Activated T-helper 2 cell treated with anti-CD3 and anti-CD28 coated beads, Interferon-gamma antibody, Interleukin-2, Interleukin-4, amounts not matched to agents 10 μg/mL and 5 μg/mL and 100 μg/mL, durations not matched to agents 14 hours and 24 hours and 36 hours (primary cell): ENCODE measurements at places on chromosomes 3 and 15. TPM values are rescaled to one million over a fixed set of nuclear protein-coding genes. Genes with fewer than 3 reads are reported as not detected.
A peak's percentile ranks its signal among the peaks of the same experiment; 100 is the strongest.

The ADGRG7 gene
- not detected in 2 replicates for total RNA-seq

GRCh38 chr3:47556351-47556750 is 22.3 kb downstream of the CSPG5 start:
- no peak overlapping the region for H3K4me3 ChIP-seq
- no peaks in the 10 kb centered on the region for H3K4me1 ChIP-seq
- no peaks in the 10 kb centered on the region for H3K36me3 ChIP-seq
- no peak overlapping the region for H3K27ac ChIP-seq
- no peak for DNase-seq

DNA sequence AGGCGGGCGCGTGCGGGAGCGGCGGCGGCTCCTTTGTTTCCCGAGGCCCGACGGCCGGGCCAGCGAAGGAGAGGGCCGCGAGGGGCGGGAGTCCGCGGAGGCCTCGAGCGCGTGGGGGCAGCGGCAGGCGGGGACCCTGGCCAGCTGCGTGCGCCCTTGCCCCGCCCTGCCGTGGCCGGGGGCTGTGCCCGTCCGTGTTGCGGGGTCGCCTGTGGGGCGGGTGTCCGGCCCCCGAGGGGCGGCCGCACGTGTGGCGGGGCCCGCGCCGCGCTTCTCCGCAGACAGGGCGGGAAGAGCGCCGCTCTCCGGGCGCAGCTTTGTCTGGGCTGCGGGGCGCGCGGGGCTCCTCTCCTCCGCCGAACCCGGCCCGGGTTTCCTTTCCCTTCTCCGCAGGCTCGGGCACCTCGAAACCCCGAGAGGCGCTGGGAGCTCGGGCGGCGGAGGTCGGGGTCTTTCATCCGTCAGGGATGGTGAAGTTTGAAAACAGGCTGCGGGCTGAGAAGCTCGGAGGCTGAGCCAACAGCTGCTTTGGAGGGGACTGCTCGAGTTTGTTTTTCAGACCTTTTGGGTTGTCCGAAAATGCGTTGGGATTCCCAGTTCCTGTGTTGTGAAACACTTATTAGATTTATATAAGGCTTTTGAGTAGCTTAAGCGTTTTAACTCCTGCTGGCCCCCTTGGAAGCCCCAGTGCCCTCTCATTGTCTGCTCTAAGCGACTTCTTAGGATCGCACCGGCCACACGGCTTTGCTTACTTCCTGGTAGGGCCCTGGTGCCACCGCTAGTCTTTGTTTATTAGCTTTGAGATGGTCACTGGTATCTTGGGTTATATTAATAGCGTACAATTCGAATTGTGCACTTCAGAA is 817 bp downstream of the USP3 start:
- H3K36me3 ChIP-seq = peaks cover 7% of the 10 kb centered on the region
- peak overlapping the region; percentile 89 for H3K4me3 ChIP-seq
- DNase-seq = peak; percentile 43
- H3K27ac ChIP-seq = peak overlapping the region; percentile 89
- H3K27me3 ChIP-seq = no peaks in the 10 kb centered on the region
- H3K4me1 ChIP-seq = peaks cover 71% of the 10 kb centered on the region

DNA sequence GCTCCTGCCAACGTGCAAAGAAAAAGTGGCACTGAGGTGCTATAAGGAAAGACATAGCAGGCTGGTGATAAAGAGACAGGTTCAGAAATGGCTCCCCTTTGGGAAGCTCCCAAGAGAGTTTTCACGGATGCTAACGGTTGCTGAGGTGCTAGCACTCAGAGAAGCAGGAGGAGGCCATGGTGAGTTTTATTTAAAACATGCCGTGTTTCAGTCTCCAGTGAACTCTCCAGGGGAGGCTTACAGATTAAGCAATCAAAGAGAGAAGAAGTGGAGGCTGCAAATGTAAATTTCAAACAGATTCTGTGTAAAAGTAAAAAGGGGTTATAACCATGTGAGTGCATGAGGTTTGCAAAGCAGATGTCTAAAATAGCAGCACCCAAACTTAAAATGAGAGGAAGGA is 346.2 kb downstream of the NTRK3 start:
- H3K4me3 ChIP-seq = no peak overlapping the region
- no peaks in the 10 kb centered on the region for H3K27me3 ChIP-seq
- no peaks in the 10 kb centered on the region for H3K36me3 ChIP-seq
- no peaks in the 10 kb centered on the region for H3K4me1 ChIP-seq
- no peak overlapping the region for H3K27ac ChIP-seq

DNA sequence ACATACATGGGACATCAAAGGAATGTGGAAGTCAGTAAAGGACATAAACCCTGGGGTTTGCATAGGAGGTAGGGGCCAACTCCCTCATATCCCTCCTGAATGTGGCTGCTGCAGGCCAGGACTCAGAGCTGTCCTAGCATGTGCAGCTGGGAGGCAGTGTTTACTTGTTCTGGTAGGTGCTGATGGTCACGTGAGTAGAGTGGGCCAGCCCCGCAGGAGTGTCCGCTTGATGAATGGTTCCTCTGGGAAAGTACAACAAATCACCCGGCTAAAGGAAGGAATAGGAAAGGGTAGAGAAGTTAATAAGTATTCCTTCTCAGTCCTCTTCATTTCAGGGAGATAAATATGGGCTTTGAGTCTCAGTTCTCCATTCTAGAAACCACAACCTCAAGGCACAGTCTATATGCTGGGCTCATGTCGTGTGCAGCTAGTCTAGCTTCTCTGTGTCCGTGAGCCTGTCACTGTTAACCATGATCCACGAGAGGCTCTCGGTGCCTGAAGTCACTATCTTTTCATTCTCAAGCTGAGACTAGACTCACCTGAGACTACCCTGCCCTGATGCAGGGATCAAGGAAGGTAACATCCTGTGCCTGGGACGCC is 17.9 kb downstream of the RIOX2 start:
- H3K36me3 ChIP-seq = peaks cover 79% of the 10 kb centered on the region
- DNase-seq = no peak
- no peaks in the 10 kb centered on the region for H3K27me3 ChIP-seq
- H3K4me1 ChIP-seq = no peaks in the 10 kb centered on the region
- H3K4me3 ChIP-seq = no peak overlapping the region

DNA sequence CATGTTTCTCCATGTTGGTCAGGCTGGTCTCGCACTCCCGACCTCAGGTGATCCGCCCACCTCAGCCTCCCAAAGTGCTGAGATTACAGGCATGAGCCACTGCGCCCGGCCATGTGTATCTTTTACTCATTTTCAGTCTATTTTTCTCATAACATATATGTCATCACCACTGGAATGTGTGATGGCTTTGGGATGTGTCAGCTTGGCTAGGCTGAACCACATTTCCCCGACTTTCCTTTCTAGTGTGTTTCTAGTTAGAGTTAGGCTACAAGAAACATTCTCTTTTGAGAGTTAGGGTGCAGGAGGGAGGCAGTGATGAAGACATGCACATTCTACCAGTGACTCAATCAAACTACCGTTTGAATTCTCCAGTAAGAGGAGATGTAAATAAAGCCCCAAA is 444.9 kb upstream of the THBS1 start:
- peaks cover 12% of the 10 kb centered on the region for H3K27me3 ChIP-seq
- no peaks in the 10 kb centered on the region for H3K36me3 ChIP-seq
- no peak for DNase-seq
- H3K27ac ChIP-seq = no peak overlapping the region

DNA sequence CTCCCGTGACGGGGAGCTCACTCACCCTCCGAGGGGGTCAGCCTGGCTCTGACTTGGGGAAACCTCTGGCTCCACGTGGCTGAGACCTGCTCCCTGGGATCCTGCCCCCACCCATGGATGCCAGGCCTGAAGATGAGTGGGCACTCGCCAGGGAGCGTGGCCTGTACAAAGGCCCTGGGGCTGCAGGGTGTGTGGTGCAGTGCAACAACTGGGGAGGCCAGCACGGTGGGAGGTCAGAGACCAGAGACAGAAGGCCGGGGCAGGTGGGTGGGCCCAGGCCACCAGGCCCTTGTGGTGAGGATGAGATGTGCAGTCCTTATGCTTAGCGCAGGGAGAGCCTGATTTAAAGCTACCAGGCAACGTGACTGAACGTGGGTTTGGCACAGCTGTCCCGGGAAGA is 5.0 kb downstream of the DNAJB8 start:
- no peaks in the 10 kb centered on the region for H3K36me3 ChIP-seq
- peaks cover 10% of the 10 kb centered on the region for H3K27me3 ChIP-seq
- H3K27ac ChIP-seq = no peak overlapping the region
- no peak for DNase-seq
- no peak overlapping the region for H3K4me3 ChIP-seq

The WDR93 gene
- total RNA-seq = not detected in 2 replicates

The TMEM207 gene
- total RNA-seq = not detected in 2 replicates

DNA sequence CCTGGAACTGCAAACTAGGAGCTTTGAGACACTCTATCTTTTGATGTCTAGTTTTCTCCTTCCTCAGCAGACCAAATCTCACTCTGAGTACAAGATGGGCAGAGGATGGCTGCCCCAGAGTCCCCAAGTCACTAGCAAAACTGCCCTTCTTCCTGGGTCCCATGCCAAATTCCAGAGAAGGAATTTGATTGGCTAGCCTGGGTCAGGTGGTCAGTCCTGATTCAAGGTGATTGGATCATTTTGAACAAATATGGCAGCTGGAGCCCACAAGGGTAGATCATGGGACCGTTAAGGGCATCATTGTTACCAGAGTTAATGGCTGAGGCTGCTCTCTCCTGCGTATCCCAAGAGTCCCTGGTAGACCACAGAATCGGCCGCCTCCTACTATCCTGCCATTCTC is 21.7 kb downstream of the SLC6A1 start:
- H3K4me3 ChIP-seq = no peak overlapping the region
- H3K27ac ChIP-seq = no peak overlapping the region
- H3K36me3 ChIP-seq = no peaks in the 10 kb centered on the region
- no peaks in the 10 kb centered on the region for H3K27me3 ChIP-seq
- no peaks in the 10 kb centered on the region for H3K4me1 ChIP-seq

The NMNAT3 gene
- total RNA-seq = 0.43 and 1.3 TPM in 2 replicates

The FANCD2 gene
- total RNA-seq = 54.4 and 55.1 TPM in 2 replicates

- H3K27ac ChIP-seq = peak overlapping the region; percentile 43
- no peak overlapping the region for H3K4me3 ChIP-seq
- H3K36me3 ChIP-seq = peaks cover 48% of the 10 kb centered on the region
These were observed 37.8 kb downstream of the IQGAP1 start for GRCh38 chr15:90425726-90426346.
